ENCODE measurements at places on chromosomes 7 and 10. TPM values are rescaled to one million over a fixed set of nuclear protein-coding genes. Genes with fewer than 3 reads are reported as not detected.

DNA sequence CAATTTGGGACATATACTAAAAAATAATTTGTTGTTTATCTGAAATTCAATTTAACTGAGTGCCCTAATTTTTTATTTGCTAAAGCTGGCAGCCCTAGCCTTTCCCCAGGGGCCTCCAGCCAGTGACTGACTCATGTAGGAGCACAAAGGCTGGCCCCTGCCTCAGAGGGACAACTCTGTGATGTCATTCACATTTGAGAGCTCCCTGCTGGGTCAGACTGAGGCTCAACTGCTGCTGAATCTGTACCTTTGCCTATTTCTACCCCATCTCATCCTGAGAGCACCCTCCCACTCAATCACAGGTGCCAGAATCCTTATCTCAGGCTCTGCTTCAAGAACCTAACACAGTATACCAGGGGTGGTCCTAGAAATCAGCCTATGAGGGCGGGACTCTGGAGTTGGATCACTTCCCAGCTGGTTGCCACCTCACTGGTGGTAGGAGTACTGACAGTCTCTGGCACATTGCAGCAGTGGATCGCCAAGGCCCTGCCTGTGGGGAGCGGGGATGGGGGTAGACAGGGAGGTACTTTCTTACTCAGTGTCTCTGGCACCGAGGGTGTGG lies 11.6 kb downstream of the GCK start:
- no peak for DNase-seq

DNA sequence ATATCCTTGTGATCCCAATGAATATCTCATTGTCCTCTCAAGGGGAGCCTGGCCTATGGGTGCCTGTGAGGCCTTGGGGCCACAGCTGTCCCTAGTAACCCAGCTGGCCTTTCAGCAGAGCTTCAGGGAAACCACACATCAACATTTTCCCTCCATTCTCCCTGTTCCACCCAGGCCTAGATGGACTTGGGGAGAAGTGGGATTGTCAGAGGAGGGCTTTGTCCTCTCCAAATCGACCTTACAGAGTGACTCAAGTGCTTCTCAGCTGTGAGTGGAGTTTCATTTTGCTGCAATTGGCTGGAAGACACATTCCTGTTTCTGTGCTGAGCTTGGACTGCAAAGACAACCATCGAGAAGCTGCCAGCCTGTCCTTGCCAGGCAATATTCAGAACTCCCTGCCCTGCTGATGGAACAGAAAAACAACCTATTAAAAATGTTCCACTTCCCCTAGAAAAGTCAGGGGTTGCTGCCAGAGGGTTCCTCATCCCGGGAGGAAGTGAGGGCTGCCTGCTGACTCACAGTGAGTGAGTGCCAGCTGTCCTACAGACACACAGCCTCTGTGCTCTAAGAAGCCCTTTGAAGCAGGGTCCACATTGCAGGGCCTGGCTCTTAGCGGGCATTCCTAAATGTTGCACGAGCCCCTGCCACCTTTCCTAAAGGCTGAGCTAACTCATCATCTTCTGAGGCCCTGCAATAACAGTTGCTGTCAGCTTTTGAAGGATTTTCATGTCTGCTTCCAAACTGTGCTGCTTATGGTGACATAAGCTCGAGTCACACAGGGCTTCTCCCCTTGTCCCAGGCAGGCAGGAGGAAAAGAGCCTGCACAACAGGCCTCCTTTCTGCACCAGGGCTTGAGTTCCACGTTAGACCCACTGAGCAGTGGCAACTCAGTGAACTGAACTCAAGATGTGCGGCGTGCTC lies 20.5 kb downstream of the STRA8 start:
- DNase-seq, result peak; percentile 77

- no peak for DNase-seq
These were observed 13.2 kb downstream of the YKT6 start for GRCh38 chr7:44213877-44214388.

DNA sequence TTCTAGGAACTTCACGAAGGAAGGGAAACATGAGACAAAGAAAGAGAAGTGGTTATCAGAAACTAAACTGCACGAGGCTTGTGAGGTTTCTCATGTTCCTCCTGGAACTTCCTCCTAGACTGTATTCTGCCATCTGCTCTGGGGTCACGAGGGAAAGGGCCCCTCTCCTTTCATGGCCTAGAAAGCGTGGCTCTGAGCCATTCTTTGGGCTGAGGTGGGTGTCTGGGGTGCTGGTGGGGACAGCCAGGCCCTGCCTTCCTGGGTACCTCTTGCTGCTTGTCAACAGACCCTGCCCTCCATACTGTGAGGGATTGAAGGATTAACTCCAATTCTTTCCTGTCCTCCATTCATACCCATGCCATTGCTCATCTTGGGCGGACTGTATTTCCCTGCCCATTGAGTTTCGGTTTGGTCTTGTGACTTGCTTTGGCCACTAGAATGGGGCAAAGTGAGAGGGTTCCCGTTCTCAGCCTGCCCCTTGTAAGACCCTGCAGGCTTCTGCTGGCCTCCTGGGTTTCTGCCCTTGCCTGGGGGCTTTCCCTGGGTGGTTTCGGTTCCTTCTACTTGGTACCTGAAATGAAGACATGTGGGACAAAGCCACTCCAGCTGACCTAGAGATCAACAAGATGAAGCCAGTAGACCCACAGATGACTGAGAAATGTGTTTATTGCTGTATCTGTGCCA lies 14.9 kb upstream of the GIMAP8 start:
- no peak for DNase-seq

DNA sequence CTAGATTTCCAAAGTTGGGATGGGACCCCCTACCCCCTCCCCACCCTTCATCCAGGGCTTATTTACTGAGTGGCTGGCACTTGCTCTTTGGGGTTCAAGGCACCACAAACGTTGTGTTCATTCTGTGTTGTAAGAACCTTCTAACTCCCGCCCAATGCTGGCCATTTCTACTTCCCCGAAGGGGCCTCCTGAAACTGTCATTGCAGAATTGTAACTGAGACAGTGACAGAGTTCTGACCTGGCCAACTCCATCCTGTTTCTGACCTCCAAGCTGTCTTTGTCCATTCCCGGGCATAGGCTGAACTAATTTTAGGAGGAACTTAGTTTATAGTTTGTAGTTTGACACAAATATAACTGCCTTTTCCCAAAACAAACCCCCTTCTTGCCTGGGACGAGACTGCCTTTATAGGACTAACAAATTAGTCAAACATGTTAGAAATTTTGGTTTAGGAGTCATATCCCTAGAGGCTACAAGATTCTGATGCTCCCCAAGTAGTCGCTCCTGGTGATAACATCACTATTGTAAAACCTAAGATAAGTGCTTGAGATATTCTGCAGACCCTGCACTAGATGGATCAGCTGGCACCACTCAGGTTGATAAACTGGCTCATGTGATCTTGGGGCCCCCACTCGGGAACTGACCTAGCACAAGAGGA lies 34.8 kb upstream of the ZMIZ2 start:
- DNase-seq, result no peak

GRCh38 chr10:88918191-88918905 lies 34.2 kb downstream of the ACTA2 start:
- DNase-seq, result no peak

- DNase-seq, result no peak
These were observed 18.7 kb downstream of the RSU1 start for GRCh38 chr10:16798571-16798970.

The SLC13A1 gene
- 0.12 TPM for total RNA-seq

DNA sequence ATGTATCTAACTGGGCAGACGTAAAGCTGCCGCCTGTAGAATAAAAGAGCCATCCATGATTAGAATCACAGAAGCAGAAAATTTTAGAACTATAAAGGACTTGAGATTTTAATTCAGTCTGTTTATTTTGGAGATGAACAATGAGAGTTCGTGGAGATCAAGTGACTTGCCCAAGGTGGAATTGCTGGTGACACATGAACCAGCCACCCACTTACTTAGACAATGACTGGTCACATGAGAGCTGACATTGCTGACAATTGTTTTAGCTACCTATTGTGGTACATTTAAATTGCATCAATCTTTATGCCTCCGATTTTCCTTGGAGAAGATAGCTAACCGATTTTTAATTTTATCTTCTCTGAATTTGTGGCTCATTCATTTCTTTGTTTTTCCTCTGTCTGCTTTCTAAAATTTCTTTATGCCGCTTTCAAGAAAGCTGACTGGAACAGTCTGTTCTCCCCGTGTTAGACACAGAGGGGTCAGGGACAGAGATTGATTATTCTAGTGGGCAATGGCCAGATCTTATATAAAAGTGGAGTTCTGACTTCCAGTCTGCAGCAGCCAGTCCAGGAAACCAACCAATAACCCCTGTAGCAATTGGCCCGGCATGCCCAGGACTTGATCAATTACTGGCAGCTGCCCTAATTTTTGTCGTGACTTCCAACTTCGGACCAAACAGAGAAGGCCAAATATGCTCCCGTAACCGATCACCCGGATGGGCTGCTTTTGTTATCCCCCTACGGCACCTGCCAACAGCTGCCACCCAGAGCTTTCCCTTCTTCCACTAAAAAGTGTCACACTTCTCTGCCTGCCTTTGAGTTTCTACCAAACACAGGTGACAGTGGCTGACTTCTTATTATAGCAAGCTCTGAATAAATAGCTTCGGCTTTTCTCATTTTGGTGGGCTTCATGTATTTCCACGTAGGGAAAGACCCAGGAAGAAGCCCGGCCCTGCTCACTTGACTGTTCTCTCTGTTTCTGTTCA lies 241.6 kb downstream of the CAMK1D start:
- no peak for DNase-seq

DNA sequence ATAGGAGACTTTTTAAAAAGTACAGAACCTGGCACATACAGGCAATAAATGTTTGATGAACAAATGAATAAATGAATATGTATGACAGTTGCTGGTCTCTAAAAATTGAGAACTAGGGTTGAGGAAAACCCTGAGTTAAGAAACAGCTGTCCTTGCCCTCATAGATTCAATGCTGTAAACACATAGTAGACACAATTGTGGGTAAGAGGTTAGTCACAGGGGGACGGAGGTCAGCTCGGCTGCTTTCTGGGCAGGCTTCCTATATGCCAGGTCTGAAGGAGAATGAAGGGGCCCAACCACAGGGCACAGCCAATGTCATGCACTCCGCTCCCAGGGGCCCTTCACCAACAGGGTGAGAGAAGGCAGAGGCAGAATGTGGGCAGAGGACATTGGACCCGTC lies 143.3 kb upstream of the RSU1 start:
- DNase-seq, result no peak

GRCh38 chr10:112973046-112973445 lies 23.0 kb downstream of the TCF7L2 start:
- no peak for DNase-seq

DNA sequence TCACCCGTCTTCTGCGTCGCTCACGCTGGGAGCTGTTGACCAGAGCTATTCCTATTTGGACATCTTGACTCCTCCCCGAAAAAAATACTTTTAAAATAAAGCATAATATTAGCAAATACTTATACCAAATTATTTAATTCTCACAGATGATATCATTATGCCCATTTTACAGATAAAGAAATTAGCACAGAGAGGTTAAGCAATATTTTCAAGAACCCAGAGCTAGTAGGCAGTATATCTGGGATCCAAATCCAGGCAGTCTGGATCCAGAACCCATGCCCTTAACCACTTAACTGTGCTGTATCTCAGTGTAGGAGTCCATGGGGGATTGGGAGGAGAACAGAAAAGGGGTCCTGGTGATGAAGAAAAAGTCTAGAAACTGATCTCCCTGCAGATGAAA lies 6.1 kb downstream of the IQUB start:
- DNase-seq, result no peak

The NUTM2A gene
- 0.53 TPM for total RNA-seq

DNA sequence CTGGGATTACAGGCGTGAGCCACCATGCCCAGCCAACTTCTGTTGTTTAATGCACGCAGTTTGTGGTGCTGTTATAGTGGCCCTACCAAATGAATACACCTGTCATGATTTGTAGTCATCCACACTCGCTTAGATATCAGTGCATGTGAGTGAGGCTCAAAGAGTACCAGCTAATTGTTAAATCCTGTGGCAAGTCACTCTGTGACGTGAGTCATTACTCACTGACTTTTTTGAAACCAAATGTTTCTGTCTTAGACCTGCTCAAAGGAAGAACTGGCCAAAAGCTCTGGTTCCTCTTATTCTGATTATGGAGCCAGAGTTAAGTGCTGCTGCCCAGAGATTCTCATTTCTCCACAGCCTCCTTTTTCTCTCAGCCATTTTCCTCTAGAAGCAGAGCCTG lies 109.4 kb downstream of the PRKAG2 start:
- no peak for DNase-seq

The TAS2R5 gene
- 0.32 TPM for total RNA-seq

- no peak for DNase-seq
These were observed 83.7 kb downstream of the USP6NL start for GRCh38 chr10:11527691-11528255.

- no peak for DNase-seq
These were observed 3.8 kb upstream of the HOXA4 start for GRCh38 chr7:27134392-27134791.

GRCh38 chr7:116451957-116452729 lies 47.4 kb upstream of the CAV2 start:
- DNase-seq, result no peak

DNA sequence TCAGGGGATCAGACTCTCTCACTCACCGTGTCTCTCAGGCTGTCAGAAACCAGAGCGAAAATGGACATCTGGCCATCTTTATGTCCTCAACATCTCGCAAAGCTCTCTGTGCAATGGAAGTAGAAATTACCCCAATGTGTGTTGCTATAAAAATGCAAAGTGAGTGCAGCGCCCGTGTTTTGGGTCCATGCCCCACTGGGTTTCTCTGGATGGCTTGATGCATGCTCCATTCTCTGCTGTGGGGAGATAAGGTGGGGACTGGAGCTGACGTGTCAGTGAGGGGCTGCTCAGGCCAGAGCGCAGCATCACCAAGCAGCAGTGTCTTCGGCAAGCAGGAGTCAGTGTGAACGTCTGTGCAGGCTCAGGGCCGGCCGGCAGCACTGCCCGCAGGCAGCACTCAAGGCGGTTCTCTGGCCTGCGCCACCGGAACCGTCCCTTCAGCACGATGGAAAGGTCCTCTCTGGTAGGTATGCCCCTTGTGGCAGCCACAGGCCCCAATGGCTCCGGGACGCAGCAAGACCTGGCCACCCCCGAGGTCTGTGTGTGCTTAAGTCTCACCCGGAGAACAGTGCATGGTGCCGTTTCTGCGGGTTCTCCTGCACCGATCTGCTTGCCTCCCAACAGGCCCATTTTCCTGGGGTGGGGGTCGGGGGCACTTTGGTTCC lies 30.2 kb downstream of the WDR86 start:
- DNase-seq, result no peak

The TEX47 gene
- not detected for total RNA-seq

GRCh38 chr10:88962336-88962735 lies 9.8 kb upstream of the ACTA2 start:
- no peak for DNase-seq

The HKDC1 gene
- total RNA-seq, result not detected

DNA sequence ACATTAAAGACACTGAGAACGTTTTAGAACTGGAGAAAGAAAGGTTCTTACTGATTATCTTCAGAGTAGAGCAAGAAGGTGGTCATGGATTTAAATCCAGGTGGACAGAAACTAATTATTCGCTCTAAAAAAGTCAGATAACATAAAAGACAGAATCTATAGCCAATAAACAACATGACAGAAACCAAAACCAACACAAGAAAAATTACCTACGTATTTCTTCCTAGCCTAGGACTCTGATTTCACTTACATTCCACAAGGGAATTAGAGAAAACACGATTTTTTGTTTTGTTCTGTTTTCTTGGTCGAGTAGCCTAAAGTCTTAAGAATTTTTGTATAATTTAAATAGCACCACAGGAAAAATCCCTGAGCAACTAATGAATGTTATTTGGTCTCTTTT lies 15.1 kb downstream of the CPA1 start:
- no peak for DNase-seq

- no peak for DNase-seq
These were observed 7.1 kb upstream of the RBM28 start for GRCh38 chr7:128350708-128351295.

Measured in psoas muscle (tissue), 8 donors.